ENCODE measurements at places on chromosomes 7 and 10.

DNA sequence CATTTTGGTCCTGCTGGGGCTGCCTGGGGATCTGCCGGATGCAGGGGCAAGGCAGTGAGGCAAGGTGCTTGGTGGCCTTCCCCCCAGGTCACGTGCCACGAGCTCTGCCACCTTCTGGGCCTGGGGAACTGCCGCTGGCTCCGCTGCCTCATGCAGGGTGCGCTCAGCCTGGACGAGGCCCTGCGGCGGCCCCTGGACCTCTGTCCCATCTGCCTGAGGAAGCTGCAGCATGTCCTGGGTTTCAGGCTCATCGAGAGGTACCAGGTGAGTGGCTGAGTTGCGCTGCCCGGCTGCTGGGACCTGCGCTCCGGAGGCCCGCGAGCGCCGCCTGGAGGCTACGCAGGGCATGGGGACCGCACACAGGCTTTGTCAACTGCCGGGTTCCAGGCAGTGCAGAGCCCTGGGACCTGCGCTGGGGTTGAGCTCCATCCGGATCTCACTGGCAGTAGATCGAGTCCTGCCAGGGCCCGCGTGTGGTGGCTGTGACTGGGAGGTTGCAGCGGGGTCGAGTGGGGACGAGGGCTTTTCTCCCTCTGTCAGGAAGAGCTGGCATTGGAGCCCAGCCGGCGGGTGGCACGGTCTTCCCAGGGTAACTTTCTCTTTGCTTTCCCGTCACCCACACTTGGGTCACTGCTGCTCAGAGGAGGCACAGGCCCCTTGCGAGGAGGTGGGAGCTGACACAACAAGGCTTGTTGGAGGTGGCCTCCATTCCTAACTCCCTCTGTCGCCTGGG is 21.7 kb downstream of the AMZ1 start:
- DNase-seq = peak; percentile 83

DNA sequence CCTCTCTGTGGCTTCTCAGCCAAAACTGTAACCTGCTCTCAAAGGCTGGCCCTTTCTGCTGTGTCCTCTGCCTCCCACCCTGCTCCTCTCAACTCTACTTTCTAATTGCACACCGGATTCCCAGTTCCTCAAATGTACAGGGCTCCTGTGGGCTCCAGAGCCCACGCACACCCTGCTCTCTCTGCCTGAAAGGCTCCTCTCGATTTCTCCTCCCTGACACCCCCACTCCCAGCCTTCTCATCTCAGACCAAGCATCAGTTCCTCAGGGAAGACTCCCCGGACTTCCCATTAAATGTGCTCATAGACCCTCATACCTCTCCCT is 111.7 kb upstream of the STEAP1B start:
- no peak for DNase-seq

GRCh38 chr10:110901954-110902819 is 16.8 kb downstream of the BBIP1 start:
- DNase-seq = no peak

- no peak for DNase-seq
Observed at GRCh38 chr7:18552943-18553604, 57.5 kb downstream of the HDAC9 start.

GRCh38 chr10:22606164-22606614 is 108.2 kb downstream of the PIP4K2A start:
- DNase-seq = no peak

DNA sequence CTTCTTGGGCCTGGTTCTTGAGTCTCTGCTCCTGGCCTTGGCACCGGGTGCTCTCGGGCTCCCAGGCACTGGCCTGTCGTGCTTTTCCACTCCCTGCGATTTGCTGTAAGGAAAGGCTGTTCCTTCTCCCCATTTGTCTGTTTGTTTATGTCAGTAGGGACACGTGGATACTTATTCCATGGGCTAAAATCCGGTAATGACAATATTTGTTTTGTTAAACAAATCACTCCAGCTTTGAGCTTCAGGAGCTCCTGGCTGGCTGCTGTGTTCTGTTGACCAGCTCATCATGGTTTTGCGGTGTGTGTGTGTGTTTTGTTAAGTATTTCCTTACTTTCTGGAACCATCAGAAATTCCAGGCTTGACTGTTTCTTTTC is 17.5 kb upstream of the JAKMIP3 start:
- no peak for DNase-seq

DNA sequence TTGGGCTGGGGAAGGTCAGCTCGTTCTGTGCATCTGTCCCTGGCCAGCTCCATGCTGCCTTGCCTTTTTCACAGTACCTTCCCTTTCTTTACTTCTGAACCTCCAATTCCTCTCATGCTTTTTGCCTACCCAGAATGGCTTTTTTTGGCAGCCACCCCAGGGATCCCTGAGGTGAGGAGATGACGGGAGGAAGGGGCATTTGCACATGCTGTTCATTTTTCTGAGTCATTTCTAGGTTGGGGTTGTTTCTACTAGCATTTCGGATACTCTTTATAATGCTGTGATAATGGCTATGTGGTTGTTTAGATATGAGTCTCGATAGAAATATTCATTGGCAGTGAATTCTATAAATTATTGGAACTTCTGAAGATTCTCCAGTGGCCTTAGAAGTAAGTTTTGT is 415.1 kb upstream of the FZD8 start:
- DNase-seq = no peak

DNA sequence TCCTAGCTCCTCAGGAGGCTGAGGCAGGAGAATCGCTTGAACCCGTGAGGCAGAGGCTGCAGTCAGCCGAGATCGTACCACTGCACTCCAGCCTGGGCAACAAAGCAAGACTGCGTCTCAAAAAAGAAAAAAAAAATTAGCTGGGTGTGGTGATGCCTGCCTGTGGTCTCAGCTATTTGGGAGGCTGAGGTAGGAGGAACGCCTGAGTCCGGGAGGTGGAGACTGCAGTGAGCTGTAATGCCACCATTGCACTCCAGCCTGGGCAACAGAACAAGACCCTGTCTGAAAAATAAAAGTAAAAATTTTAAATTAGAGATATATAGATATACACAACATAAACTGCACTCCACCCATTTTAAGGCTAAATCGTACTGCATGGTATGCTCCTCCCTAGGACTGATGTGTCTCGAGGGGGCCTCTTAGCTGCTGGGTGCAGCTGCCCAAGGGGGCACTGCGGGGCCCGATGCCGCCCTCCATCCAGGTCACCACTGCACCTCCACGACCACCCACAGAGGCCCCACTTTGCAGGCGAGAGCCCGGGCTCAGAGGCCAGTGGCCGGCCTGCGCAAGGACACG is 40.9 kb upstream of the FOXK1 start:
- no peak for DNase-seq

DNA sequence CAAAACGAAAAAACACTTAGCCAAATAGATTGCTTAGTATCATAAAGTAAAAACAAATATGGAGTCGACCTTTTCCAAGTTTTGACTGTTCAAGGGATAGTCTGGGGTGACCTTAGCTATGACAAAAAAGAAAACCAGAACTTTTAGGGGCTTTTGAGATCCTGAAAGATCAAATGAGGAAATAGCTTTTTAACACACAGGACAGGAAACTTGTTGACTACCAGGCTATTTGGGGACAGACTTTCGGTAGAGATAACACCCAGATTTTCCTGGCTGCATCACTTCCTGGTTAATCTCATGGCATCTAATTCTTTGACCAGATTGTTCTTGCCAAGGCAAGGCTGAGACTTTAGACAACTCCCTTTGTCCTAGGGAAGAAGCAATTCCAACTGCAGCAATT is 34.5 kb upstream of the EGR2 start:
- DNase-seq = no peak

GRCh38 chr7:152523916-152524315 is 88.1 kb upstream of the KMT2C start:
- peak; percentile 1 for DNase-seq

- DNase-seq = peak; percentile 17
Observed at GRCh38 chr7:155258226-155258560, 39.5 kb upstream of the INSIG1 start.

- no peak for DNase-seq
Observed at GRCh38 chr7:359226-359765, 69.3 kb downstream of the FOXL3 start.

DNA sequence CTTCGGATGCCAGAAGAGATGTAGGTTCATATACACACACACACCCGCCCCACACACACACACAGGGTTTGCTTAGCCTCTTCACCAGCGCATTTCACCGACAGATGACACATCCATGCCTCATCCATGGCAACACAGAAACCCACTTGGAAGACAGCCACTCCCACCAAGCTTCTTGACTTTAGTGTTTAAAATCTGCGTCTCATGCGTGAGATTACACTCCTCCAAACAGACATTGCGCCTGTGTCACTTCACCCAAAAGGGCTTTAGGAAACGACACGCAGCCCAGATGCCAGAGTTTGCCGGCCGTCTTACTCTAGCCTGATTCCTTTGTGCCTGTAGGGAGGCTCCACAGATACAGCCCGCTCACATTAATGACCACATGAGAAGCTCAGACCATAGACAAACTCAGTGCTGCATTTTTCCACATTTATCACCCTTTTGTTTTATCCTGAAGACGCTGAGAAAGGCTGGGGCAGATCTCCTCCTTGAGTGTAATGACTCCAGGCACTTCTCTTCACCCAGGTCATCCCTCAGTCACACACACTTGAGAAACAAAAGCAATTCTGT is 73.8 kb downstream of the DIP2C start:
- DNase-seq = no peak

- DNase-seq = no peak
Observed at GRCh38 chr7:26151096-26151495, 902 bp upstream of the NFE2L3 start.

DNA sequence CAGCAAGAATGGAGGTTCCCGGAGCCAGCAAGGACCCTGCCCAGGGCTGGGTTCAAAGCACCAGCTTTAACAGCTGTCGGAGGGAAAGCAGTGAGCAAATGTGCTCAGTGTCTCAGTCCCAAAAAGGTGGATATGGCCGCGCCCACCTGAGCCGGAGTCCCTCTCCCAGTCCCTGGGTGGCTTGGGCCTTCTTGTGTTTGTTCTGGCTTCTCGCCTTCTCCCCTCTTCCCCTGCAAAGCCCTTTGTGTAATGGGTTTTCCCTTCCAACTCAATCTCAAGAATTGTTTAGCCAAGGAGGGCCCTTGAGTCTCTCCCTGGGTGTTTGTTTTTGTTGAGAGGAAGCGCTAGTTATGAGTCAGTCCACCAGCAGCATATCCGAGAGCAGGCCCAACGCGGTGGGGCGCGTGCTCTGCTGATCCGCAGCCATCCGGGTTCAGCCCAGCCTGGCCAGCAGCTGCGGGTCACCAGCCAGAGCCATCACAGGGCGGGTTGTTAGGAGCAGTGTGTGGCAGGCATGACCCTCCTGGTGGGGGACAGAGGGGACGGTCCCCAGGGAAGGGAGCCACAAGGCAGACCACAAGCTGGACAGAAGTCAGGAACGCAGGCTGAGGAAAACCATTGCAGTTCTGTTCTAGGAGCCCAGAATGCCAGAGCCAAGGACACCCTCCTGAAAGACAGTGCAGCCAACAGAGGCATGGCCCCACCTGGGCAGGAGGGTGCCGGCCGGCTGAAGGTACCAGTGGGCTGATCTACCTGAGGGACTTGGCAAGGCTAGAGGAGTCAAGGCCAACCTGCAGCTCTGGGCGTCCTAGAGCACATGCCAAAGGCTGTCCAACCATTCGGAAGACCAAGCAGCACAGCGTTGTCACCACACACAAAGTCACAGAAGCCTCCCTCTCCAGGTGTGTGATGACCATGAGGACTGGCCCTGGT is 21.3 kb downstream of the CALML3 start:
- DNase-seq = peak; percentile 39

DNA sequence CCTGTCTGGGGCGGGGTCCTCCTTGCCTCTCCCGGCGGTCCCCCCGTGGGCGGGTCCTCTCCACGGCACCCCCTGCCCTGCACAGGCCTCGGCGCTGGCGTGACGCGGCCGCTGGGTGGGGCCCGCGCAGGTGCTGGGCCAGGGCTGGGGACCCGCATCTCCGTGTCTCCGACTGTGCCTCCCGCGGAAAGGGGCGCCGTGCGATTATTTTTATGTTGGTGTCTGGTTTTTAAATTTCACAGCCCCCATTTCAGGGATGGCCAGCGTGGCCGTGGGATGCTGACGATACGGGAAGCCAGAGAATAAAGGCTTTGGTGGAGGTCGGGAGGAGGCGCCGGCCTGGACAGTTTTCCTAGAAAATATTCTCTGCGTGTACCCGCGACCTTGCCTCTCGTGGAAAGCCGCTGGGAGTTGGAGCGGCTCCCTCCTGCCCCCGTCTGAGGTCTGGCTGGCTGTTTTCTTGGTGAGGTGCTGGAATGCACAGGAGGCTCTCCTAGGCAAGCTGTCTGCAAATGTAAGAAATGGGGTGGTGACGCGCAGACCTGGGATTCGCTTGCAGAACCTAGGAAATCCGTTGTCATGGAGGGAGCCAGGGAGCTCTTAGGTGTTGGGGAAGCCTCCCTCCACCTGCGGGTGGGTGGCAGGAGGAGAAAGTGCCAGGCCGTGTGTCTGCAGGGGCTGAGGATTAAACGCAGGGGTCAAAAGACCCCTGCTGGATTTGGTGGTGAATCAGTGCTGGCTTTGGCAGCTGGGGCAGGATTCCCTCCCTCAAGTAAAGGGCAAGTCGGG is 28.7 kb upstream of the JAKMIP3 start:
- peak; percentile 56 for DNase-seq

- DNase-seq = no peak
Observed at GRCh38 chr7:111561654-111561903, 713 bp downstream of the IMMP2L start.

DNA sequence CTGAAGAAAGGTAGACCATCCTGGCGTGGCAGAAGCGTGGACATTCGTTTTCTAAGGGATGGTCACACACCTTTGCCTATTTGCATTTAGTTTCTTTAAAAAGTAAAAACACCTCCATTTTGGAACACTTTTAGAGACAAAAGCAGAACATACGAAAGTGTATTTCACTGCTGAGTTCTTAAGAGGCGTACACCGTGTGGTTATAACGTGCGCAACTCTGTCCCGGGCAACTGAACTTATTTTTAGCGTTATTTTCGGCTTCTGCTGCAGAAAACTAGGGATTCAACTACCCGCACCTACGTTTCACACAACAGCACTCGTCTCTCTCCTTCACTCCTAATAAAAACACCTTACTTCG is 557 bp upstream of the LSM8 start:
- DNase-seq = no peak

DNA sequence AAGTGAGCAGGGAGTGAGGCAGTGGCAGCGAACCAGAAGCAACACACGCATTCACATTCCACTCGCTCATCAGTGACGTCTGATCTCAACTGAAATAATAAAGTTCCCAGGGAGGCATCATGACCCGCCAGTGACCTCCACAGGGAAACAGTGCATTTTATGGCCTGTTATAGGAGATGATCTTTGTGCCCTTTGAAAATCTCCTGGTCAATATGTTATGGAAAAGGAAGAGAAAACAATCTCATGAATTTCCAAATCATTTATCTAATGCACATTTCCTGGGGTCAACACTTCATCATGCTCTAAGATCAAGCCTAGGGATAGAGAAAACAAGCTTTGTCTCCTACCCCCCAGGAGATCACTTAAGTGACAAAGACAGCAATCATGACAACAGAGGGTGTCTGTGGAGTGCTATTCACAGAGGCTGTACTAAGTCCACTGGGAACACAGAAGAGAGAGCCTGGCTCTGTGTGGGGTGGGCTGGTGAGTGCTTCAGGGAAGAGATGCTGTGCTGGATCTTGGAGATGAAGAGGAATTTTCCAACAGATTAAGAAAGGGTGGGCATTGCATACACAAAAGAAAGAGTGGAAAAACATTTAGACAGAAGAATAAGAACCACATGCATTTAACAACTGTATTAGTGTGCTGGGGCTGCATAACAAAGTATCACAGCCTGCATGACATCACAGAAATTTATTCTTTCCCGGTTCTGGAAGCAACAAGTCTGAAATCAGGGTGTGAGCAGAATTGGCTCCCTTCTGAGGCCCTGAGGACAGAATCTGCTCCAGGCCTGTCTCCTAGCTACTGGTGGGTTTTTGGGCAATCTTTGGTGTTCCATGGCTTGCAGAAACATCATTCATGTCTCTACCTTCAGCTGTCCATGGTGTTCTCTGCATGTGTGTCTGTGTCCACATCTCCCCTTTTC is 613.9 kb upstream of the IGFBP3 start:
- peak; percentile 92 for DNase-seq

- no peak for DNase-seq
Observed at GRCh38 chr7:6170571-6171531, 101.6 kb downstream of the CYTH3 start.

All from eye (tissue), 1 donor.